ENCODE measurements at places on chromosomes 2 and 18. TPM values are rescaled to one million over a fixed set of nuclear protein-coding genes. Genes with fewer than 3 reads are reported as not detected.

Gene KCNS3
- total RNA-seq: 0.07 TPM

Gene RBKS
- 0.76 TPM for total RNA-seq

Gene TMEM247
- not detected for total RNA-seq

Gene G6PC2
- not detected for total RNA-seq

Gene DNER
- total RNA-seq: not detected

Gene GPR75
- total RNA-seq: 3.7 TPM

Gene TMEM237
- 19.4 TPM for total RNA-seq

Gene RGPD3
- 0.16 TPM for total RNA-seq

Gene LOXHD1
- not detected for total RNA-seq

Gene TUBA4B
- not detected for total RNA-seq

- no peak for DNase-seq
These were observed 113.0 kb downstream of the DNER start for GRCh38 chr2:229601396-229601795.

DNA sequence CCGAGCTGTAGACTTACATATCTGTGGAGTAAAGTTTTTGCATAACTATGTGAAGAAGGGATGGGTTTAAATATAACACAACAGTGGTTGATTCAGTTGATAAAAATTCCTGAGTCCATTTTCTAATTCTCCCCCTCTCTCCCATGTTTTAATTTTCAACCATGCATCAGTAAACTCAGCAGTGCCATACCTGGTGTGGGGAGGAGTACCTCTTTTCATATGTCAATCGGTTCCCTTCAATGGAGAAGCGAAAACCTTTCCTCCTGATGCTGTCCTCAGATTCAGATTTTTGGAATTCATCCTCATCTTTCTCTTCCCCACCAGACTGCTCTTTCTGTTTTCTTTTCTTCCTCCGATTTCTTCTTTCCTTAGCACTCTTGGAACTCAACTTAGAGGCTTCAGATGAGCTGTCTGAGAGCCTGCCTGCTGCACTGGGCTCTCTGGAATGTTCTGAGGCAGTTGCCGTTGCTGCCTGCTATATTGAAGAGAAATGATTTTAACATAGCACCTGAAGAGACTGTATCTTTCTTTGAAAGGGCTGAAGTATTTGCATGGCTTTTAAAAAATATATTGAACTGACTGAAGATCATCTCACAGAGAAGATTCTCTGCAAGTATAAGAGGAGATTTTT is 82.9 kb downstream of the SCN1A start:
- no peak for DNase-seq

DNA sequence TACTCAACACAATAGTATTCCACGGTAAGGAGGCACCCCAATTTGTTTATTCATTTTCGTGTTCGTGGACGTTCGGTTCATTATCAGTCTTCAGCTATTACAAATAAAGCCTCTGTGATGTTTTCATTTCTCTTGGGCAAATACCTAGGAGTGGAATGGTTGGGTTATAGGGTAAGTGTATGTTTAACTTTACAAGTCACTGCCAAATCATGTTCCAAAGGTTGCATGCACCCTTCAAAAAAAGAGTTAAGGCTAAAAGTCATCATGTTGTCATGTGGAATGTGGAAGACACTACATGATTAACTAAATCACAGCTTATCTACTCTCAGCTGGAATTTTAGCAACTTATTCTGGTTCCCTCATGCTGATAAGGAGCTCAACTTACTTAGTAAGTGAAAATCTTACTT is 15.8 kb downstream of the INO80C start:
- DNase-seq: no peak

DNA sequence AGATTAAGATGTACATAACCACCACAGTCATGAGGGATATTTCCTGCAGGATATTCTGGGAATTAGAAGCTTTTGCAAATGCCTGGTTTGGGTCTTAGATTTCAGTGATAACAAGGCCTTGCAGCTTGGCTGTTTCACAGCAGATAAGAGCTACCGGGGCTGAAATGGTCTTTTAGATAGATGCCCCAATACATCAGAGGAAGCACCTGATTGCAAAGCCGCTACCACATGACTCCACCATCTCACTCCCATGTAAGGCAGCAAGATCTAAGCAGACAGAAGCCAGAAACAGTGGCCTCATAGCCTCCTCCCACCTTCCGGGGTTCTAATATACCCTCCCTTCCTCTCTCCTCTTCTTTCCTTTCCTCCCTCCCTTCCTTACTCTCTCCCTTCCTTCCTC is 31.1 kb upstream of the EPG5 start:
- DNase-seq: no peak

DNA sequence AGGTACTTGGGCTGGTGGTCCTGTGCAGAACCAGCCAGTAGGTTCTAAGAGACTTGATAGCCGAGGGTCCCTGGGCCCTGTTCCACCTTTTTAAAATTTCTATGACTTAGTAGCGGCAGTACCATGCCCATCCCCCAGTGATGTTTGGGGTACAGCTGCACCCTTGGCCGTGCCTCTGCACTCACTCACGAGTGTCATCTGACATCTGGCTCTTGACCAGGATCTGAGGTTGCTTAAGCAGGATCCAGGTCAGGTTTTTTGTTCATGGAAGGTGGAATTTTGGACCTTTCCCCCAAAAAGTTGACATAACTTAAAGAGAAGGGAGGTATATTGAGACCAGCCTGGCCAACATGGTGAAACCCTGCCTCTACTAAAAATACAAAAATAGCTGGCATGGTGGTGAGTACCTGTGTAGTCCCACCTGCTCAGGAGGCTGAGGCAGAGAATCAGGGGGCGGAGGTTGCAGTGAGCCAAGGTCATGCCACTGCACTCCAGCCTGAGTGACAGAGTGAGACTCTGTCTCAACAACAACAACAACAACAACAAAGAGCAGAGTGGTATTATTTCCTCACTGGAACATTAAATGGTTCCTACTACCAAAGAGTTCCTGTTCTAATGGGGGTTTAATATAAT is 163.6 kb downstream of the NEDD4L start:
- no peak for DNase-seq

- no peak for DNase-seq
These were observed 56.3 kb downstream of the ZAP70 start for GRCh38 chr2:97769711-97770110.

DNA sequence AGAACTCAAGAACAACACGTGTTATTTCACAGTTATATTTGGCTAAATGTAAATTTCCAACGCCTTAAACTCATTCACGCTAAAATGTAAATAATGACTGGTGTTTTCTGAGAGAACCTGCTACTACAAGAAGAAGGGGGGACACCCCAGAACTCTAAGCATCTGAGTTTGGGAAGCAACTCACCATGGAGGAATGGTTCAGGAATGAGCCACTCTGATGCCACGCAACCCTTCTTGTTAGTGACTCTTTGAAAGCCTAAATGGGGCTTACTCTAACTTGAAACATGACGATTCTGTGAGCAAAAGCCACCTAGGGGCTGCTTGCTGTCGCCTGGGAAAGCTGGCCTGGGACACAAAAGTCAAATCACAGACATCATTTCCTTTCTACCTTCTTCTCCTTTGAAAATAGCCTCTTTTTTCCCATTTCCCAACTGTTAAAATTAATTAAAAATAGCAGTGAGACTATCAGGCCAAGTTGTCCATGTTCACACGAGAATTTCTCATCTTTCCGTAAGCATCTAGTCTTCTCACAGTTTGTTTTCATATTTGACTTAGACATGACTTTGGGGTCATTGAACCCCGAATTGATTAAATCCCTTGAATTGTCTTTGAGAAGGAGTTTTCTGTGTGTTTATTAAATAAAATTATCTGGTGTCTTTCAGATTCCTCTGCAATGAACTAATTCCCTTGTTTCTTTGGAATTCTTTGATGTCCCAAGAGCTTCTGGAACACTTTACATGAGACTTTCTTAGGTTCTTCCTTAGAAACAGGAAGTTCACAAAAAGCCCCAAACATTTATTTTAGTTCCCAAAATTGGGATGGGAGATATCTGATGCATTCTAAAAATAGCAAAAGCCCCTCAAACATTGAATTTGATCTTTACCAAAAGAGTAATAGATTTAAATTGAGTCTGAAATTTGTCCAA is 75.5 kb upstream of the CABLES1 start:
- DNase-seq: no peak

DNA sequence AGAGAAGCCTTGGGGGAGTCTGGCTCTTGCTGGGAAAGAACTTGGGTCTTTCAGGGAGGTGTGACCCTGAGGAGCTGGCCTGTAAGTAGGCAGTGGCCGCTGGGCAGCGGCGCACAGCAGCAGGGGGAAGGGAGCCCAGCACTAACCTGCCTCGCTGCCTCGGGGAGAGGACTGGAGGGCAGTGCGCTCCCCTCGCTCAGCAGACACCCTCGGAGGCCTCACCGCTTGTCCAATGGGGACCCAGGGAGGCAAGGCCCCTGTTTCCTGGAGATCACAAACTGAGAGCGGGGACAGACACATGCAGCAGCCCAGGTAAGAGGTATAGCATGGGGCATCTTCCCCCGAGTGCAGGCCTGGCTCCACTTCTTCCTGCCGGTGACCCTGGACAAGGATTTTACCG is 3.3 kb downstream of the DNMT3A start:
- no peak for DNase-seq

GRCh38 chr2:190235551-190236075 is 84.0 kb downstream of the HIBCH start:
- no peak for DNase-seq

GRCh38 chr2:63880625-63881024 is 38.9 kb downstream of the UGP2 start:
- DNase-seq: no peak
